ENCODE measurements at places on chromosomes 2 and 18.

DNA sequence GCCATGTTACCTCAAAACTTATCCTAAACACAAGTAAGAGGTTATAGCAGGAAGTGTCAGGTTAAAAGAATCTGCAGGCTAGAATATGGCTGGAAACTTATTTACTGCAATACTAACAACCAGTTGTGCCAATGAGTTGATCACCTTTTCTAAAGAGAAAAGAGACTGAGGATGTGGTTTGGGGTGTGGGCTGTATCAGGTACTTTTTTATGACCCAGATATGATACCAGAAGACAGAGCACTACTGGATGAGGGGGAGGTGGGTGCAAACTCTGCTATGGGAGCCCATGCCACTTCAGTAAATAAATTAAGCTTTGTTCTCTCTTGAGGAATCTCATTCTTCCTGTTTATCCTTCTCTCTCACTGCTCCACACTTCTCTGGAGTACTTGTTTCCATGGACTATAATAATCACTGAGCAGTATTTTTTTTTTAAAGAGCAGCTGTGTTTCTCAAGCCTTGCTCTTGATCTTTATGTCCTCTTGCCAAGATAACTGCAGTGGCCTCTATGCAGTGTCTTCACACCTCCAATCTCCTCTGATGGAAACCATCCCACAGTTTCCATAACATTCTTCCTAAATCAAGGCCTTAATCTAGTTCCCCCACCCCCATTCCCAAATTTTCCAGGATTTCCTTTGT is 51.2 kb upstream of the NOSTRIN start:
- DNase-seq: no peak

DNA sequence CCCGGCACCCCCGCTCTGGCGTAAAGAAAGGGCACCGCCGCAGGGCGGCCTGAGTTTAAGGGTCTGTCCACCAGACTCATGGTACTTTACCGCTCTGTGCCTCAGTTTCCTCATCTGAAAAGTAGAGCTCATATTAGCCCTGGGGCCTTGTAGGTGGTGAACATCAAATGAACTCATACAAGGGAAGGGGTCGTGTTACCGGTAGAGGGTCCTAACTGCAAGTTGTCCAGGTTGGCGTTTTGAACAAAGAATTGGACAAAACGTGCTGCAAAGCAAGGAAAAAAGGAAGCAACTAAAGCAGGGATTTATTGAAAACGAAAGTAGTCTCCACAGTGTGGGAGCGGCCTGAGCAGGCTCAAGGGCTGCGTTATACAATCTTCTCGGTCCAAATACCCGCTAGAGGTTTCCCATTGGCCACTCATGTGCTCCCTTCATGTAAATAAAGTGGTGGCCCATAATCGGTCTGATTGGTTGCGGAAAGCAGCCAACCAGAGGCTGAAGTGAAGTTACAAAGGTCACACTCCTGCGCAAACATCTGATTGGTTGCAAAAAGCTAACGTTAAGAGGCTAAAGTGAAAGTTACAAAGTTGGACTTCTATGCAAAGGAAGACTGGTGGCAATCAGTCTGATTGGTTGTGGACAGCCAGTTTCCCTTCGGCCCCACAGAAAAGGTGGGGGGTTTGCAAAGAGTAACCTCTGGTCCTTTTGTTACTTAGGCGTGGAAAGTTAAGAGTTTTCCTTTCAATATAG is 80.7 kb upstream of the LDLRAD4 start:
- peak; percentile 85 for DNase-seq

DNA sequence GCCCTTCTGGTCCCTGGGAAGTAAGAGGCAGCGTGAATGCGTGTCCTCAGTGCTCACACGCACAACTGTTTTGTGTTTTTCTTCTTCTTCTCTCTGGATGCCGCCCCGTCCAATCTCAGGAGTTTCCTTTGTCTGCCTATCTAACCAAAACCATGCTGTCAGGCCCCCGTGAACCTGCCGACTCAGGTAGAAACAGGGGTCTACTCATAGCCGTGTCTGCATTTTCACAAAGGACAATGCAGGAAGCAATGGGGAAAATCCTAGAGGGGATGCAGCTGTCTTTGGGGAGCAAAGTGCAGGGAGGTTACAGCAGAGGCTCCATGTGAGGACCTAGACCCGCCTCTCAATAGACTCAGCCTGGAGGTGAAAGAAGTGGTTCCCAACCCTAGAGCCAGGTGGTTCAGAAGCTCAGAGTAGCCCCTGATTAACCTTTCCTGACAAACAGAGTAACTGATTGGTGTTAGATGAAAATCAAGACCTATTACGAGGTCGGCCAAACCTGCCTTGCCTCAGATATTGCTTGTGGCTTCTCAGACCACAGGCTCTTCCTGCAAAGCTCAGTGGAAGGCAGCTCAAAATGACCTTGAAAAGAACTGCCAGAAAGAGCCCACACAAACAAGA is 49.3 kb downstream of the CD226 start:
- DNase-seq: peak; percentile 35

DNA sequence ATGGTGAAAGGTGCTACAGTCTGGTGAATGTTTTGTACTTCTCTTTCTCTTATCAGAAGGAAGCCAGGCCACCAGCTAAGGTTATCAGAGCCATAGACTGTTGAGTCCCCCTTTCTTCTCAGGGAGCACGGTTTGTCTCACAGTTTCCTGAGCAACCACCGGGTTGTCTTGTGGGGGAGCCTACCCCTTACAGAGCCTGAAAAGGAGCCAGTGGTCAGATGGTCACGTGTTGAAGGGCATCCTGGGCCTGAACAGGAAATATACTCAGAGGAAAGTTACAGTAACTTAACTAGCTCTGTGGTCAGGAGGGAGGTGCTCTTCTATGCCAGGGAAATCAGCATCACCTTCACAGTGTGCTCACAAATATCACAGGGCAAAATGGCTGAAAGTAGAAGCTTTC is 11.6 kb downstream of the CD28 start:
- DNase-seq: no peak

GRCh38 chr2:153464395-153464794 is 14.2 kb downstream of the RPRM start:
- DNase-seq: no peak

DNA sequence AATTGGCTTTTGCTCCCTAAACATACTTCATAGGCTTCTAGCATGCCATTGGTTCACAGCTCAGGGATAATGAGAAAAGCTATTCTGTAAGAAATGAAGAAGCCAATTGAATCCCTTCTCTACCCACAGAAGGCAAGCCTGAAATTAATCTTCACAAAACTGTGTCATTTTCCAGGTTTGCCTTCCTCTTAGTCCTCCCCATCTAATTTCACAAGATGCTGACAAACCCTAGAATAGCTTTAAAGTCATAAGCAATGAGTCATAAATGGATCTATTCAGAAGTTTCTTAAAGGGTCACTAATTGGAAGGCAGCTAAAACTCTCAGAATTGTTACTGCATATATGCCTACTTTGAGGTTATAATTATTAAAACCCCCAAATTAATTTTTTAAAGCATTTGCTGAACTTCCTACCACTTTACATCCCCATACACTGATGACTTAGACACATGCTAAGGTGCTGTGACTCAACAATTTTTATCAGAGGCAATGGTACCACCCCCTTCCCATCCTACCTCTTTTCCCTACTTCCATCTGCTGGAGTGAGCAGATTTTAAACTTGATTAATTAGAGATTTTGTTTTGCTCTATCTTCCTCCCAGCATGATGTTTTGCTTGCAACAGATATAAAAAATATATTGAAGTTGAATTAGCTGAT is 51.3 kb upstream of the NABP1 start:
- no peak for DNase-seq

GRCh38 chr18:44568342-44568741 is 112.3 kb upstream of the SETBP1 start:
- no peak for DNase-seq

- DNase-seq: no peak
Measured at GRCh38 chr18:37019157-37019827, 190.4 kb downstream of the KIAA1328 start.

DNA sequence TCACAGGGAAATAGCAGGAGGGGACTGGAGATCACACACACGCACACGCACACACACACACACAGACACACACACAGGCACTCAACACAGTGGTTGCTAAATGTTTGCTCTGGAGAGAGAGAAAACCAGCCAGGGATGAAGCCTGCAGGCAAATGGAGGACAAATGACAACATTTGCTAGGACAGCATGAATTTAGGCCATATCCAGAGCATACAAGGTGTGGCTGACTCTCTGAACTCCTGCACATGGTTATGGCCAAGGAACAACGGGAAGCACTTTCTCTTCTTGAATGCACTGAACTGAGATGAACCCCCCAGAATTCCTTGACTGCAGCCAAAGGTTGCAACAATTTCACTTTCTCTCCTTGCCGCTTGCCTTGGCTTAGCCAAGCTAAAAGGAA is 230.0 kb upstream of the RASGRP3 start:
- no peak for DNase-seq

- no peak for DNase-seq
Measured at GRCh38 chr2:235638541-235639427, 144.9 kb downstream of the AGAP1 start.

GRCh38 chr2:19137433-19137832 is 221.0 kb downstream of the OSR1 start:
- no peak for DNase-seq

GRCh38 chr2:11622611-11623010 is 47.4 kb downstream of the NTSR2 start:
- no peak for DNase-seq

DNA sequence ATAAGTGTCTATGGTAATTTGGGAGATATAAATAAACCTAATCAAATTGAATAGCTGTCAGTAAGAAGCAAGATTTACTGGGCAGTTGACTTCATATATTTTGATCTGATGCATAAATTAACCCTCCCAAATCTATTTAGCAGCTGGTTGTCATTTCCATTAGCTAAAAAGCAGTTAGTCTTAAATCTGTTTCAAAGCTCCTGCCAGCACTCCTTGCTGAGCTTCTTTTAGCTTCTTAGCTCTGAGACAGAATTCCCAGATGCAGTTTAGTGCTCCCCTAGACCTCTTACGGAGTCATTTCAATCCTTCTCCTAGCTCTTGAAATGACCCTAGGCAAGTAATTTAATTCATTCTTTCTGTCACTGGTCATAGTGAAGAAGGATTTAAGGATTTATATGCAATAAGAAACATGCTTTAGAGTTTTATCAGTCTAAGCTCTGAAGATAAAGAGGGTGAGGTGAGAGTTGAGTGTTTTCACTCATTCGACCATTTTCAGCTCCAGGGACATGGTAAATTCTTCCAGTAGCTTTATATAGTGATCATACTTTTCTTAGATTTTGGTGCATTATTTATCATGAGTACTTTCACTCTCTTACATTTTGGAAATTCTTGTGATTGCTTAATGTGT is 98.9 kb downstream of the PHLPP1 start:
- no peak for DNase-seq

- DNase-seq: no peak
Measured at GRCh38 chr2:149488706-149489440, 98.7 kb downstream of the MMADHC start.

DNA sequence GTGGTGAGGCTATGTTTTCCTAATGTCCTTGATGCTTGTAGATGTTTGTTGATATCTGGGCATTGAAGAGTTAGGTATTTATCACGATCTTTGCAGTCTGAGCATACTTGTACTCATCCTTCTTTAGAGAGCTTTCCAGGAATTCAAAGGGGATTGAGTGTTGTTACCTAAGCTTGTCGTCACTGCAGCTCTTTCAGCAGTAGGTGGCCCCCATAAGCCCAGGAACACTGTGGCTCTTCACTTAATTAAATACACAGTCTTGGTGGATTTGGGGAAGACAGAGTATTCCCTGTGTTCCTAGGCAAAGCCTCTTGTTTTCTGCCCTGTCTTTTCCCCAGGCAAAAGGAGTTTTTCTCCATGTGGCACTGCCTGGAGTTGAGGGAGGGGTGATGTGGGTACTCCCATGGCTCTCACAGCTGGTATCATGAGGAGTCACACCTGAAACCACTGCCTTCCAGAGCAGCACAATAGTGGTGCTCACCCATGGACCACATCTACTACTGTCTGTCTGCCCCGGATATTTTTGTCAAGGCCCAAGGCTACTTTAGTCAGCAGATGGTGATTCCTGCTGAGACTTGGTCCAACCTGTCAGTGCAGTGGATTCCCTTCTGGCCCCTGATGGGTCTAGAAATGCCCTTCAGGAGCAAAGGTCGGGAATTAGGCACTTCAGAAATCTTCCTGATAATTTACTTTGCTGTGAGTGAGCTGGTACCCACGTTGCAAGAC is 95.7 kb downstream of the GALNT13 start:
- no peak for DNase-seq

DNA sequence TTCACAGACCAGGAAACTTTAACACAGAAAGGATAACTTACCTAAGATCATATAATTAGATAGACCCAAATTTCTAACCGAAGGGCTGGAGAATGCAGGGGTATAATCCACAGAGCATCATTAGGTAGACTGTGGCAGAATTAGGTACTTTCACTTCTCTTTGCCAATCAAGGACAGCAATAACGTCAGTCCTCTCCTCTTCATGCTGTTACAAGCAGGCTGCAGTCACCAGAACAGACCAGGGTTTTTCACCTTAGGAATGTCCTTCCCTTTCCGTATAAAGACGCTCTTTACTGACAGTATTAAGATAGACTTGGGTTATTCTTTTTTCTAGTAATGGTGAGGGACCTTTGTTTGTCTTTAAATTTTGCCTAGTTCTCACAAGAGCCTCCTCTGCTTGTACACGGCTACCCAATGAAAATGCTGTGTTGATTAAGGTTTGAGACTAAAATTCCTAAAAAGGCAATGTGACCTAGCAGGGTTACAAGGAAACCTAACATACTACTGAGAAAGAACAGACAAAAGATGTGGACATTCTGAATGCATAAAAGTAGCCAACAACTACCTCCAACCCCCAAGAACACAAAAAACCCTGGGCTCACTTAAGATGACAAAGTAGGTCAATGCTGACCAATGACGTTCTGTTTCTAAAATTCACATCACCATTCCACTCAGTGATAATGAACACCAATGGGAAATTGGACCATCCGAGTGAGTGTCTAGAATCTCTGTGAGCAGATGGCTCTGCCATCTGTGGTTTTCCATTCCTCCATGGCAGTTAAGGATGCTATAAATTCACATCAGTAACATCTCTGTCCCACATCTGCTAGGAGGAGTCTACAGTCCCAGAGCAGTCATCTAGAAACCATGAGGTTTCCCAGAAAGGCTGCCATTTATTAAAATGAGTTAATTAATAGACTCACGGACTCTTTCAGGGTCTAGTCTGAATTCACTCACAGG is 2.1 kb downstream of the PDIA6 start:
- DNase-seq: no peak

DNA sequence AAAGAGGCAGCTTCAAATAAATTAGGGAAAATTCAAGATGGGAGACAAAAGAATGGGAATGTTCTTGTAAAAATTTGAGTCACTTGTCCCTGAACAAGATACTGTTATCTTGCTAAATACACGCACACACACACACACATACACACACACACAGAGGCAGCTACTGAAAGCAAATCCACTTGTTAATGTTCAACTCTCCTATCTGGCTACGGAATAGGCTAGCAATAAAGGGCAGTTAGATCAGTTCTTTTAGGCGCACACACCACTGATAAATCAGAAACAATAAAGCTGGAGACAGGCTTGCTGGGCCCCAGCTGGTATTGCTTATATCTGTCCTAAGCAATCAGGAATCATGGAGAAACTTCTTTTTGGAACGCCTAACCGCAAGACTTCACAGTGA is 461.6 kb downstream of the BCL11A start:
- no peak for DNase-seq

- no peak for DNase-seq
Measured at GRCh38 chr18:2410688-2411087, 160.6 kb downstream of the METTL4 start.

- DNase-seq: no peak
Measured at GRCh38 chr2:186399082-186399644, 86.9 kb upstream of the ZC3H15 start.

- DNase-seq: no peak
Measured at GRCh38 chr2:15170070-15170775, 390.9 kb downstream of the NBAS start.
